ENCODE measurements at places on chromosomes 2 and 18. TPM values are rescaled to one million over a fixed set of nuclear protein-coding genes. Genes with fewer than 3 reads are reported as not detected.

GRCh38 chr18:45270289-45270771, 344.9 kb upstream of the SLC14A2 start:
- no peak overlapping the region for H3K27ac ChIP-seq
- no peaks in the 10 kb centered on the region for H3K27me3 ChIP-seq
- H3K36me3 ChIP-seq: no peaks in the 10 kb centered on the region
- no peak overlapping the region for H3K4me3 ChIP-seq
- no peaks in the 10 kb centered on the region for H3K4me1 ChIP-seq

DNA sequence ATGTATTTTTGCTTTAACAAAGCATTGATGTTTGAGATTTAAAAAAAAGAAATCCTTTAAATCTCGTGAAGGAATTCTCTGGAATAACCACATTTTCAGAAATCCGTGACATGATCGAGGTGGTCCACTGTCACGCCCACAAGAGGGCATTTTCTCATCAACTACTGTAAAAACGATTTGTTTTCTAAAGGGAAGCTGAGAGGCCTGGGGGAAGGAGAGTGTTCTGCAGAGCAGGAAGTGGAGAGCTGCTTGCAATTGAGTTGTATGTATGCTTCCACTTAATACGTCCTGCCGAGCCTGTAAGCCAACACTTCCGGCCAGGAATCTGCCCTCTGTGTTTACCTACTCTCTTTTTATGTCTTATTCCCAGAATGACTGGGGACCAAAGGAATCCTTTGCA, 19.4 kb downstream of the KLHL29 start:
- H3K36me3 ChIP-seq: no peaks in the 10 kb centered on the region
- peaks cover 12% of the 10 kb centered on the region for H3K4me1 ChIP-seq
- no peak overlapping the region for H3K27ac ChIP-seq

- DNase-seq: no peak
- H3K27me3 ChIP-seq: no peaks in the 10 kb centered on the region
- no peaks in the 10 kb centered on the region for H3K4me1 ChIP-seq
- H3K27ac ChIP-seq: no peak overlapping the region
Observed at GRCh38 chr2:25491966-25492532, 150.3 kb upstream of the DNMT3A start.

DNA sequence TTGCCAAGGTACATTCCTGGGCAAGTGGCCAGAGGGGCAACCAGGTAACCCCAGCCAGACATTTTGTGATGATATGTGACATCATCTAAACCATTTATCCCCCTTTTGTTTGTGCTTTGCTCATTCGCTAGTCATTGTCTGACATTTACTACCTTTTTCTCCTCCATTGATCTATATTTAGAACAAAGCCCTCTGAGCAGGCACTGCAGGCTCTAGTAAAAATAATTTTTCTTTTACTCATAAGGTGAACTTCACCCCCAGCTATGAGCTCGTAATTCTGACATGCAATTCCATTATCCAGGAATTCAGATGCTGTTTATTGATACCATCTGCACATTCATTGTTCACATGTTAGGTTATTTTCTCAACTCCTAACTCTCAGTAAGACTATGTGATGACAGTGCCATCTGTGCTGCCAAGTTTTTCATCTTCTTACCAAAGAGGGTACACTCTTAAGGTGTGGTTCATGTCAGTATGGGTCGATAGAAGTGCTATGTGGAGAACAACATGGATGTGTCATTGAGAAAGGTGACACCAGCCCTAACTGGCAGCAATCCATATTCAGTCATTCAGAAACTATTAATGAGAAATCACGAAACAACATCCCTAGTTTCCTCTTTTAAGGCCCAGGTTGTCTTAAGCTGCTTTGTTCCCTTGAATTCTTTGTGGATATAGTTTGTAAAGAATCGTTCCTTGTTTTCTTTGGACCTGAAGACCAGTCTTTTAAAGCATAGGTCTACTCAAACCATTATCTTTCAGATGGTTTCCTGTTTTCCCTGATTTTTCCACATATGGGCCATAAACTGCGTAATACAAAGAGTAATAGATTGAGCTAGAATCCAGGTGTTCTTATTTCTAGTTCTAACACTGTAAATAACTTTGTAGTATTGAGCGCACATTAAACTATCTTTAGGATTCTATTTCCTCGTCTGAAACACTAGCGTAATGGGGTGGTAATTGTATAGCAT, 978.1 kb upstream of the CDH2 start:
- H3K4me1 ChIP-seq: no peaks in the 10 kb centered on the region
- no peaks in the 10 kb centered on the region for H3K36me3 ChIP-seq
- H3K4me3 ChIP-seq: no peak overlapping the region
- no peaks in the 10 kb centered on the region for H3K27me3 ChIP-seq
- DNase-seq: no peak

Gene PRSS56
- total RNA-seq: not detected

Gene EPHA4
- 40.6 TPM for total RNA-seq

Data from left ventricle myocardium inferior (tissue), 1 donor.